ENCODE measurements at places on chromosomes 5 and 9.

DNA sequence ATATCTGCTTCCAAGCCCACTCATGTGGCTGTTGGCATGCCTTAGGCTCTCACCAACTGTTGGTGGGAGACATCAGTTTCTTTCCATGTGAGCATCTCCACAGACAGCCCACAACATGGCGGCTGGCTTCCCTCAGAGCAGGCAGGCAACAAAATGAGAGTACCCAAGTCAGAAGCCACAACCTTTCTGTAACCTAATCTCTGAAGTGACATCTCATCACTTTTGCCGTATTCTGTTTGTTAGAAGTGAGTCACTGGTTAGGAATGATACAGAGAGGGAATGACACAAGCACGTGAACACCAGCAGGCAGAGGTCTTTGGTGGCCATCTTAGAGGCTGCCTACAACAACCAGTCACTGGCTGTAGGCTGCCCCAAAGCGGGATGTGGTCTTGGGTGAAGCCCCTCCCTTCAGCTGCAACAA lies 88.6 kb upstream of the RASGRF2 start:
- DNase-seq: no peak

DNA sequence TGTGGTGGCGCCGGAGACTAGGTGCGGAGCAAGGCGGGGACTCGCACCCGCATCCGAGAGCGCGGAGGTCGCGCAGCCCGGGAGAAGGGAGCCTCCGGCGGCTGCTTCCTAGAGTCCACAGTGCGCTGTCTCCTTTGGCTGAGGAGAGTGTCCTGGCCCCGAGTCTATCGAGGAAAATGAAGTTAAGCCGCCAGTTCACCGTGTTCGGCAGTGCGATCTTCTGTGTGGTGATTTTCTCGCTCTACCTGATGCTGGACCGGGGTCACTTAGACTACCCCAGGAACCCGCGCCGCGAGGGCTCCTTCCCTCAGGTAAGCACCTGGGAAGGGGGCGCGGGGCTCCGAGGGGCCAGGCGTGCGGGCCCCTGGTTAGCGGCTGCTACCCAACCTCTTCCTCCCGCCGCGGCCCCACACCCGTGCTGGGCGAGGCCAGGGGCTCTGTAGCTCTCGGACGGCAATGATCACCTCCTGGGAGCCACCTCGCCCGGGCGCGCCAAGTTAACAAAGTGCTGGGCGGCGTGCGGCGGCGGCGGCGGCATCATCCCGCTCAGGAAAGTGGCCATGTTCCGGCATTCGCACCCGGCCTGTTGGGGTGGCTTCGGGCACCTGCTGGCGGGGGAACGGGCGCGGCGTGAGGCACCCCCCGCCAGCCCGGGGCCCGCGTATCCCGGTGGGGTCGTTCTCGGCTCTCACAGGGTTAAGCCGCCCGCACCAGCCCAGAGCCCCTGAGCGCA lies 681 bp downstream of the MAN2A1 start:
- DNase-seq: peak; percentile 8

GRCh38 chr5:176660530-176660859 lies 13.2 kb downstream of the TSPAN17 start:
- DNase-seq: no peak

- DNase-seq: no peak
Measured at GRCh38 chr5:158589939-158590338, 509.8 kb downstream of the EBF1 start.

- DNase-seq: no peak
Measured at GRCh38 chr5:59749782-59750520, 143.6 kb downstream of the PDE4D start.

GRCh38 chr5:78731884-78732283 lies 83.3 kb upstream of the LHFPL2 start:
- no peak for DNase-seq

DNA sequence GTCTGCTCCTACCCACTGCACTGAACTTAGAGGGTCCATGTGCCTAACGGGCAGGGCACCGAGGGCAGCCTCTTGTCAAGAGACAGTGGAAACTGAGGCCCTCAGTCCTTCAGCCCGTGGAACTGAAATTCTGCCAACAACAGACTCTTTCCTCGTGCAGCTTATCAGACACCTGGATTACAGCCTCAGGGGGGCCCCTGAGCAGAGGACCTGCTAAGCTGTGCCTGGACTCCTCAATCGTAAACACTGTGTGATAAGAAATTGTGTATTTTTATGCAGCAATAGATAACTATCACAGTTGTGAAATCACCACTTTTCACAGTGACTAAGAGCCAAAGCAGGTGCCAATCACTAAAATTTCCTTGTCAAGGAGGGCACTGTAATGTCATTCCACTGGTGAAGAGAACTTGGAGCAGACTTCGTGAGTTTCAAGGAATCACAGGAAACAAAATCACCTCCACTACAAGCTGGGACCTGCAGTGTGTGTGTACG lies 33.4 kb upstream of the CTSV start:
- DNase-seq: no peak

GRCh38 chr5:24635209-24635608 lies 9.6 kb downstream of the CDH10 start:
- no peak for DNase-seq

DNA sequence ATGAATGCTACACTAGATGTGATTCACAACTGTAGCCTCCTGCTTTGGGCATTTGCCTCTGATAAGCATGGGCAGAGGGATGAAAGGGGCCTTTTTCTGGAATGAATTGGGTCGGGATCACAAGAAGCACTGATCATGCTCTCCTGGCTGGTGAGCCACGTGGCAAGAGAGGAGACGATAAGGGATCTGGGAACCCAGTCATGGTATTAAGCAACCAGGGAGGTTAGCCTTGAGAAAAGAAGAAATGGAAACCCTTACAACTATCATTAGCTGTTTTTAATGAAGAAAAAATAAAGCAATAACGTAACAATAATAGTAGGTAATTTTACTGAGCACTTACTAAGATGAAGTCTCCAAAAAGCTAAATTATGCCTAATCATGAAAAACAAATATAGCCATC lies 50.0 kb upstream of the RAI14 start:
- DNase-seq: no peak

DNA sequence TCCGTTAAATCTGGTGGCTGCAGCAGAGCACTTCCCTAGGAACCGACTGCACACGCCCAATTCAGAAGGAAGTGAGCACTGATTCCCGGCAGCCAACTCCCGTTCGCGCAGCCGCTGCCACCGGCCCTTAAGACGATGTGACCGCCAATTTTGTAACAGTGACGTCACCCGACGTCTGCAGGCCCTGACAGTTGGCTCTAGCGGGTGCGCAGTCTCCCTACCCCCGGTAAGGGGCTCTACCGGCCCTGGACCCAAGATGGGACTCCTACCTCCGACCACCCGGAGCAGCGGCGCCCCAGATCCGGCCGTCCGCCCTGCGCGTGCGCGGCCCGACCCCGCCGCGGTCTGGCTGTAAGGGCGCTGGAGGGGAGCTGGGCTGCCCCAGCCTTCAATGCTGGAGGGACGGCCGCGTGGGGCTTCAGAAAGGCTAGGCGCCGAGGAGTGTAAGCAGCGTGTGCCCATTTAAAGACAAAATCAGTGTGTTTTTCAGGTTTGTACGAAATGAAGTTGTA lies 19.1 kb downstream of the DNAJA1 start:
- peak; percentile 23 for DNase-seq

GRCh38 chr5:58770136-58770535 lies 187.3 kb downstream of the RAB3C start:
- no peak for DNase-seq

DNA sequence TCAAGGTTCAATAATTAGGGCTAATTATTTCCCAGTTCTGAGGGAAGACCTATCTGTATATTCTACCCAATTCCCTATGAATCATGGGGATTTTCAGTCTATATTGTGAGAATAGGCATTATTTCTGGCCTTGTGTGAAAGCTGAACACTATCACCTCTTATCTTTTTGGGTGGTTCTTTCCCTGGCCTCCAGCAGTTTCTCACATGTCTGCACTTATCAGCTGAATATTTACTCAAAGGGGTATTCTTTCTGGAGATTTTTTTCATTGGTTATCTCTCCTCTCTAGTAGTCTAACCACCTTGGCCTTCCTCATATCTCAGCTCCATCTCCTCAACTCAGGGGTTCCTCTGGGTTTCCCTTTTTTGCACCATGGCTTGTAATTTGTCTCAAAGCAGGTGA lies 64.9 kb upstream of the LIFR start:
- no peak for DNase-seq

DNA sequence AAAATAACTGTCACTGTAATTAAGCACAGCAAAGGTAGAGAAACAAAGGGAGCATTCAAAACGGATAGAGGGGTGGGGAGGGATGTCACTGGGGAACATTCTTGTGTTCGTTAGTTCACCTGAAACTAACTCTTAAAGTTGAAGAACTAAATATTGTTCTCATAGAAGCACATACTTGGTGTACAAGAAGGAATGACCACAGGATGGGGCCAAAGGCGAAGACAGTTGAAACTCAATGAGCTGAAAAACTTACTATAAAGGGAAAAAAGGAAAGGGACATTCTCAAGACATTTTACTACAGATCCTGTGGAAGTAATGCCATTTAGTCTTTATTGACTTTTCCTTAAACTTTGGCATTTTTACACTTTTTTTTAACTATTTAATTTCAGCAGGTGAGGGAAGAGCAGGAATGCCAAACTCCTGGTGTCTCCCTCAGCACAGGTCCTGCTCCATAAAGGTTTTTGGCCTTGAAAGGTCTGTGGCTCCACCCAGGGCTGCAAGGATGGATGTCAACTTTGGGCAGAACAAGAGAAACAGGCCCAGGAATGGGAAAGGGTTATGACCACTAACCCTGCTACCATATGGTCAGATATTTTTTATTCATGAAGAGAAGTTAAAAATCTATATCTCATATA lies 197.6 kb upstream of the RASA1 start:
- DNase-seq: no peak

DNA sequence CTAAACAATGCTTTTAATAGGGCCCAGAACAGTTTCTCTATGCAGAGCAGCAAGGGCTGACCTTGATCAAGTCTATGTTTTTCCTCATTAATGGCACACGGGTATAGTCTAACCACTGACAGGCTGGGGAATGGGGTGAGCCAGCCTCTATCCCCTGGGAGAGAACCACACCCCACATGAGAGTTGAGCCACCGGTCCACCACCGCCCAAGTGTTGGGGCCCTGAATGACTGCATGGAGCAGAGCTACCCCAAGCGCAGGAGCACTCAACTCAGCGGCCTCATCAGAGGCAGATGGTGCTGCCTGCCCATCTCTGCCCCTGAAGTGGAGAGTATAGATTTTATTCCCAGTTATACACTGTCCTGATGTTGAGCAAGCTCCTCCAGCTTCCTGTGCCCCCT lies 247.9 kb upstream of the IRX1 start:
- no peak for DNase-seq

DNA sequence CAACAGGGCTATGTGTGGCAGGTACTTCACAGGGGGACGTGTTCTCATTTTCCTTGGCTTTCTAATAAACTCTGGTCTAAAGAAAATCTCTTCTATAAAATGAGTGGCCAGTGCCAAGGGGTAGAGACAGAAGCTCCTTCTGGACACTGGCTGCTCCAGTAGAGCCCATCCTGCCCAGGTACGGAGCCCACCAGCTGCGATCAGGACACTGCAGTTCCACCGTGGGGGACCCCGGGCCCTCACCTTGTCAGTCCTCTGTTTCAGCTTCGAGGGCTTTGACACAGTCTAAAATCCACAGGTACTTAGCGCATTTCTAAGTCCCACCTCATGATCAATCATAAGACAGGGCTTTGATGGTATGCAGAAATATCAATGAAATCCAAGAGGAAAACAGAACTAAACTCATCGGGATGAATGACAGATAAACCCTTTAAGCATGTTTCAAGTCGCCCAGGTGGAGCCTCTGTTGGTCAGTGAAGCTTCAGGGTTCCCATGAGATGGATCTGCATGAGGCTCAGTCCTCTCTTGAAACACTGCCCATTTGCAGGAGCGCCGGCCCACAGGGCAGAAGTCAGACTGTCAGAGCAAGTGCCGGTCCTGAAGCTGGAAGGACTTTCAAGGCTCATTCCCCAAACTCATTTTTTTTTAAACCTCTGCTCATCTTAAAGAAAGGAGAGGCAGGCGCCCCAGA lies 20.3 kb upstream of the TERT start:
- no peak for DNase-seq

DNA sequence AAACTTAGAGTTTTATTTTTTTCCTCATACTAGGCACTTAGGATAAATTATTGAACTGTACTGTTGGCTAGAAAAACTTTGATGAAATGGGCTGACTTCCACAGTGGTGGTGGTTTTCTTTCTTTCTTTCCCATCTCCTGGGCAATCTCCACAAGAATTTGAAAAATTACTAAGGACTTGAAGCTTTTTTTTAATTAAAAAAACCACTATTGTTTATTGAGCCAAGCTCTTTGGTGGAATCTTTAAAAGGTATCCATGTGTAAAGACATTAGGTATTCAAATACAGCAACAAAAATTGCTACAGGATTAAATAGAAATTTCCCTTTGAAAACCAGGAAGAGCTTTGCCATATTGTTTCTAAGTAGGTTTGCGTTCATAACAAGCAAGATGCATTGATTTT lies 14.1 kb downstream of the MARCHF6 start:
- no peak for DNase-seq

GRCh38 chr9:78131969-78132700 lies 100.5 kb upstream of the GNAQ start:
- no peak for DNase-seq

DNA sequence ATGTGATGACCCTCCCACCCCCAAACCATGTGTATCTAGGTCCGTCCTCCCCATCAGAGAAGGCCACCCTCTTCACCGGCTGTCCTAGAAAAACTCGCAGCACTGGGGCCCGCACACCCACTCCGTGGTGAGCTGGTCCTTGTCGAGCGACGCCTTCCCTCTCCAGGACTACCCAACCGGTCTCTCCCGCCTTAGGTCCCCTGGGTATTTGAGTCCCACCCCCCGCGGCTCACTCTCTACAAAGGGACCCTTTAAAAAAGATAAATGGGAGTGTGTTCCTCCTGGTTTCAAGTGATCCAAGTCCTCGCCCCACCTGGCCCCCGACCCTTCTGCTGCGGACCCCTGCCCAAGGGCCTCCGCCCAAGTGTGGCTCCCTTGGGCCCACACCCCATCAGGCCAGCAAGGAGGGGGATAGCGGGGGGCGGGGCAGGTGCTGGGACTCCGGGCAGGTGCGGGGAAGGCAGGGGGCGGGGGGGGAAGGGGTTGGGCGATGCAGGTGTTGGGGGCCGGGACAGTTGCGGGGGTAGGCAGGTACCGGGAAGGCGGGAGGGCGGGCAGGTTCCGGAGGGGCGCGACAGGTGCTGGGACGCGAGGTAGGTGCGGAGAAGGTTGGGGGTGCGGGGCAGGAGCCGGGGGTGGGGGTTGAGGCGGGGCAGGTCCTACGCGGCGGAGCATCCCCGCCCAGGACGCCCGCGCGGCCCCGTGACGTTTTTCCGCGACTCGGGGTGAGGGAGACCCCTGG lies 970 bp upstream of the ARRDC1 start:
- no peak for DNase-seq

GRCh38 chr5:156865427-156865826 lies 15.3 kb downstream of the PPP1R2B start:
- no peak for DNase-seq

DNA sequence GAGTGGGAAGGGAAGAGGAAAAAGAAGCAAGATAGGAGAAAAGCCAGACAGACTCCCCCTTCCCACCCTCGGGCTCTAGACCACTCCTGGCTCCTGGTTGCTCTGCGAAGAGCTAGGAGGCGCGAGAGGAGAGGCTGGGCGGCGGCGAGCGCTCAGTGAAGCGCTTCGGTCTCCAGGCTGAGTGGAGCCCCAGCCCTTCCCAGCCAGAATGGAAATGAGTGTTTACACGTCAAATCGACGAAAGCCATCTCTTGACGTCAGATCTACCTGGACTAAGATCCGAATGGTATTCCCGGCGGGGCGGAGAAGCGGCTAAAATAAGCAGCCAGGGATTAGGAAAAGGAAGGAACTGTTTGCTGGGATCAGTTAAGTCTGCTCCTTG lies at the start of gene PCSK1:
PCSK1 (minus strand) TSS at position 183 of the 382 bp plus-strand sequence. CDS start 206 bp downstream, outside the sequence.
- DNase-seq: no peak

GRCh38 chr5:154044581-154044980 lies 5.8 kb downstream of the MFAP3 start:
- no peak for DNase-seq

GRCh38 chr9:14627513-14627912 lies 65.7 kb downstream of the ZDHHC21 start:
- DNase-seq: no peak

All from stimulated activated CD8-positive, alpha-beta memory T cell treated with anti-CD3 and anti-CD28 coated beads, Interleukin-2, amount 100 ng/mL, for 1 hour (primary cell).